Activated naive CD4-positive, alpha-beta T cell treated with anti-CD3 and anti-CD28 coated beads, Interleukin-2, amount 10 ng/mL, durations not matched to agents 7 days and 5 days (primary cell): ENCODE measurements at places on chromosomes 2 and 18.
A peak's percentile ranks its signal among the peaks of the same experiment; 100 is the strongest.

GRCh38 chr2:203122317-203122986 is 107.8 kb downstream of the NBEAL1 start:
- no peak for DNase-seq

GRCh38 chr2:100260712-100261620 is 61.3 kb downstream of the LONRF2 start:
- peak; percentile 35 for DNase-seq

DNA sequence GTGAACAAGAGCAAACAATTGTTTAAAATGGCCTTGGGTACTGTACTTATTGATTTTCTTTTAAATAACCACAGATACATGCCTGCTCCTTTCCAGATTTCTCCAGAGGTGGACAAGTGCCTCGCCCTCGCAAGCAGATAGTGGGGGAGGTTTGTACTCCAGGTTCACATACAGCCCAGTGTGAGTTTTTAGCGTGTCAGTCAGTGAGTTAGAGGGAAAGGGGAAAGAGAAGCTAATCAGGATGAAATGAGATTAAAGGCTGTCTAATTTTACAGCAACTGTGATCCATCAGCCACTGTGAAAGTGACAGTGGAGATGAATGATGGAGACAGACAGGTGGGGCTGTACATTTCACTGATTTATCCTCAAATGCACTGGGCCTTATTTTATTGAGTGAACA is 74.7 kb downstream of the KLHL14 start:
- DNase-seq = no peak

DNA sequence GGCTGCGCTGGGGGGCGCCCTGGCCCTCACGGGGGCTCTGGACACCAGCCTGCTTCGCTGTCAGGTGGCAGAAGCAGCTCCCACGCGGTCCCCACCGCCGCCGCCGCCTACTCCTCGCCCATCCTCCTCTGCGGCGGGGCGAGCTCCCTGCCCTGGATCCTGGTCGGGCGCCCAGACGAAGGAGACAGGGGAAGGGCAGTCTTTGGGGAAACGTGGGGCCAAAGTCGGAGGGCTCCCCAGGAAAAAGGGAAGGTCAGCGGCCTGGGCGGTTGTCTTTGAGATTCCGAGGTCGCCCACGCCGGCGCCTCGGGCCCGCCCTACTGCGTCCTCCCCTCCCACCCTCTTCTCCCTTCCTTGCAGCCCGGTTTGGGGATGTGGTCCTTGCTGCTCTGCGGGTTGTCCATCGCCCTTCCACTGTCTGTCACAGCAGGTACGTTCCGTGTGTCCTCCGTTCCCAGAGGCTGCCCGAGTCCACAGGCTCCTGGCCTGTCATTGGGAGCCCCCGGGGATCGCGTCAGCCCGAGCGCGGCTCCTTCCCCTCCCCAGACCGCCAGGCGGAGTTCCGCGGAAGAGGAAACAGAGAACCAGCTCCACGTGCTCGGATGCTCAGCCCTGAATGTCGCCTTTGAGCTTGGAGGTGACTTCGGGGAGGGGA is 800 bp downstream of the IL1RL2 start:
- DNase-seq = peak; percentile 54

GRCh38 chr18:58429442-58429841 is 199.4 kb downstream of the ALPK2 start:
- no peak for DNase-seq

- DNase-seq = no peak
These were observed 6.9 kb upstream of the POLR2D start for GRCh38 chr2:127864877-127865276.

GRCh38 chr2:88751768-88752167 is 60.3 kb downstream of the RPIA start:
- DNase-seq = peak; percentile 35
